ENCODE measurements at places on chromosomes 5 and 9.

DNA sequence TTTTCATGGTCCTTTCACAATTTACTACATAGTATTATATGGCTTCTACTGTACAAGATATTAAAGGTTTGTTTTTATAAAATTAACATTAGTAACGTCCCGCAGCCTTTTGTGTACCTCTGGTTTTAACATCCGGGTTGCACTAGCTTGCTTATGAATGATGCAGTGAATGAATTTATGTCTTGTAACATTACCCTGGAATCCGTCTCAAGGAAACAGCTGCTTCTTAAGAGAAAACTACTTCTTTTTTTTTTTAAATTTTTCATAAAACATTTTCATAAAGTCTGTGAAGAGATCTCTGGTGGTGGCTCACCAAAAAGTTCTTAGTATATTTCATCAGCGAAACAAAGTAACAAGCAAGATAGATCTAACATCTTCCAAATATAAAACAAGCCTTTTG is 23.6 kb downstream of the MARCHF3 start:
- DNase-seq: no peak

GRCh38 chr5:147303976-147304375 is 69.2 kb downstream of the STK32A start:
- peak; percentile 30 for DNase-seq

GRCh38 chr5:104344809-104345208 is 782.2 kb upstream of the NUDT12 start:
- DNase-seq: no peak

GRCh38 chr5:172913117-172913850 is 45.9 kb upstream of the RPL26L1 start:
- DNase-seq: no peak

- no peak for DNase-seq
These were observed 82.0 kb downstream of the SLC1A1 start for GRCh38 chr9:4572184-4572826.

GRCh38 chr9:100856238-100856637 is 172.3 kb upstream of the PLPPR1 start:
- no peak for DNase-seq

DNA sequence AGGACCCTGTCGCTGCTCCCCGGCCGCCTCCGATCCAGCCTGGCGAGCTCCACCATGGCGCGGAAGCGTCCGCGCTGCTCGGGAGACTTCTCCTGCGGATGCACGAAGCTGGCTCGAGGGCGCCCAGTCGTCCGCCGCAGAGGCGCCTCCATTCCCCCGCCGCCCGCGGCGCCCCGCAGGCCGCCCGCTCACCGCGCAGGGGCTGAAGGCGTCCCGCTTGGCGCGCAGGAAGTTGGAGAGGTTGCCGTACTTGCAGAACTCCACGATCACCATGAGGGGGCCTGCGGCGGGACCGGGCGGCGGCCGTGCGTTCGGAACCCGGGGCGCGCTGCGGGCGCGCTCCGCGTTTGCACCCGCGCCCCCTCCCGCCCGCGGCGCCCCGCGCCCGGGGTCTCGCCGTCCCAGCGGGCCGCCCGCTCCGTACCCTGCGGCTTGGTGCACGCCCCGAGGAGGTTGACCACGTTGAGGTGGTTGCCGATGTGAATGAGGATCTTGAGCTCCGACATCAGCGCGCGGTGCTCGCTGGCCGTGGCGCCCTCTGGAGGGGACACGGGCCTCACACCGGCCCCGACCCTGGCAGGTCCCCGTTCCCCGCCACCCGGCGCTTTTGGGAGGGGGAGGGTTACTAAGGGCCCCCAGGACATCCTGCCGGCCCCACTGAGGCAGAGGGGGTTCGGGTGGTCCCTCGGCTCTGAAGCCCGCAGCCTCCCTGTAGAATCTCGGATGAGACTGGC is 27.7 kb upstream of the SCGB3A1 start:
- DNase-seq: no peak

DNA sequence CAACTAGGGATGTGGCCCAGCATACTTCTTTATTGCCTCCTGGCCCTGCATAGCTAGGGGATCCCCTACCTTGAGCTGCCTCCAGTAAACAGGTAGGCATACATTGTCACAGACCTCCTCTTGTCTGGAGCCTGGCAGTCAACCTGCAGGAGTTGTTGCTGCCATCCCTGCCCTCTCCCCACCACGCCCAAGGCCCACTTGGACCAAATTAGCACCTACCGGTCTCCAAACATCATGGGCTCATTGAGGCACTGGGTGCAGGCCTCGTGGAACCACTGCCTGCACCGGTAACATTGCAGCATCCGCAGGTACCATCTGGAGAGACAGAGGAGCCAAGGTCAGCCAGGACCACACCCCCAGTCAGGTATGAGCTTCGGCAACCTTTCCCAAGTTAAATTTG is 10.3 kb downstream of the PHF19 start:
- no peak for DNase-seq

DNA sequence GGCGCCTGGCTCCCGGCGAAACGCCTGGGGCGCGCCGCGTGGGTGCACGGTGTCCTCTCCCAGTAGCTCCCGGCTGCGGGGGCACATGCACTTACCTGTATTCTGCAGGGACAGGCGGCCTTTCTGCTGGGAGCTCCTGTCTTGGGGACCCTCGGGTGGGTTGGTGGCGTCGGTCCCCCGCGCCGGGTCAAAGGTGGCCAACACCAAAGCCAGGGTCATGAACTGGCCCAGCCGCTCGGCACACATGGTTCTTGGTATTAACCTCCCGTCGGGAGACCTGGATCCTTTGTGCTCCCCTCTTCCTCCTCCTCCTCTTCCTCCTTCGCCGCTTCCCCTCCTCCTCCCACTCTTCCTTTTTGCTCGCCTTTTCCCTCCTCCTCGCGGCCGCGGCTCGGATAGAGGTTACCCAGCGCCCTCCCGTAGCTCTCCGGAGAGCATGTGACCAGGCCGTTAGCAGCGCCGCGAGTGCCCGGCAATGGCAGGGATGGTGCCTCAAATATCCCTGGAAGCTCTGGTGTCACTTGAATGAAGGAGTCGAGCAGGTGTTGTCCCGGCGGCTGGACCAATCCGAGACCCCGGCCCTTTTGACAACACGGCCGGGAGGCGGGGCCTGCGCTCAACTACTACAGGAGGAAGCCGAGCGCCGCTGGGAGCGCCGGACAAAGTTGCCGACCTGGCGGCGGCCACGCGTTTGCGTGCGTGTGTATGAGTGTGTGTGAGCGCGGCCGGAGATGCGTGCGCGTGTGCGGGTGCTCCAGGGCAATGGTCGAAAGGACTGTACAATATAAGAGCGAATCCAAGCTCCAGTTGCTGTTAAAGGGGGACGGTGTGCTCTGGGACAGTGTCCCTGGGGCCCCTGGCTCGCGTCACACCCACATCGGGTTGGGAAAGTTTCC is at the start of gene STC2:
Gene STC2, minus strand, starts transcription at position 467 of the 896 bp plus-strand sequence. Its CDS starts 221 bp downstream, at position 246.
- peak; percentile 90 for DNase-seq

GRCh38 chr9:128136816-128137793 is 9.6 kb upstream of the PTGES2 start:
- peak; percentile 26 for DNase-seq

DNA sequence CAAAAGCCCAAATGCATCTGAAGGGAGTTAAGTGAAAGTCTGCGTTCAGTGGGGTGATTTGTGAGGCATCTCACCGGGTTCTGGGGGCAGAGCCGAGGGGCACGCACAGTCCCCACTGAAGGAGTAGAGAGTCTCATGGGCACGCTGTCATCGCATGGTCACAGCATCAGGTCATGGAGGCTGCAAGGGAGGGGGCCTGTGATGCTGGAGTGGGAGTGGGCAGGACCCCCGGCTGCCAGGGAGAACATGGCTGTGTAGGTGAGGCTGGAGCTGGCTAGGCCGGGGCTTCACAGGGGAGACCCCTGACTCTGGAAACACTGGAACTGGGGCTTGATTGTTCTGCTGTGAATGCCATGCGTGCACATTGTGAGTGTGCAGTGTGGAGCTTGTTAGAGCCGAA is 360.5 kb downstream of the IRX2 start:
- DNase-seq: no peak

GRCh38 chr5:36944607-36945225 is 68.1 kb downstream of the NIPBL start:
- peak; percentile 64 for DNase-seq

GRCh38 chr9:113578882-113579282 is 115.4 kb downstream of the RGS3 start:
- peak; percentile 33 for DNase-seq

GRCh38 chr5:124599028-124599973 is 147.1 kb downstream of the ZNF608 start:
- peak; percentile 41 for DNase-seq

- no peak for DNase-seq
These were observed 304.1 kb downstream of the SH3GL2 start for GRCh38 chr9:17882688-17883594.

- no peak for DNase-seq
These were observed 6.2 kb downstream of the FBXL7 start for GRCh38 chr5:15506146-15506545.

GRCh38 chr5:108876451-108876850 is 128.8 kb downstream of the FER start:
- no peak for DNase-seq

DNA sequence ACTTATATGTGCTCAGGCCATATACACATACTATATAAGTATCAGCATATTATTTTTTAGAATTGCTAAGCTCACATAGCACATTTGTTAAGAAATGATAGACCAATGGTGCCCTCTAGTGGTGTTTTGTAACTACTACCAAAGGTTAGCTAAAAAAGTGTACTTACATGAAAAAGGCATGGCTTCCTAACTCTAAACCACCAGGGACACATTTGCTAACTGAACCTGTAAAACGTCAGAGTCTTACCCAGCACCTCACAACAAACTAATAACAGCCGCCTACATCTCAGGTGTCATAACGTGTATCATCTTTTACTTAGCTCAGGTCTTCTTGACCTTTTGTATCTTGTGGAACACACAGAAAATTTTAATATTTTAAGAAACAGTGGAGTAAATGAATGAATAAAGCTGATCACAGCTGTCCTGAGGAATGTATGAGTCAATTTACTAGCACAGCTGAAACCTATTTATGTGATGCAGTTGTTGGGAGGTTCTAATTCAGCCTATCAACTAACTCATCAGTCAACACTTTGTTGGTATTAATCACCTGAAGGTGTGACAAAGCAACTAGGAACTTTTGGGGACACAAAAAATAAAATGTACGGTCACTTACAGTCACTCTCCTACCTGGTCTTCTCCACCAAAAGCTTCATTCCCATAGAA is 72.9 kb downstream of the BAAT start:
- peak; percentile 82 for DNase-seq

DNA sequence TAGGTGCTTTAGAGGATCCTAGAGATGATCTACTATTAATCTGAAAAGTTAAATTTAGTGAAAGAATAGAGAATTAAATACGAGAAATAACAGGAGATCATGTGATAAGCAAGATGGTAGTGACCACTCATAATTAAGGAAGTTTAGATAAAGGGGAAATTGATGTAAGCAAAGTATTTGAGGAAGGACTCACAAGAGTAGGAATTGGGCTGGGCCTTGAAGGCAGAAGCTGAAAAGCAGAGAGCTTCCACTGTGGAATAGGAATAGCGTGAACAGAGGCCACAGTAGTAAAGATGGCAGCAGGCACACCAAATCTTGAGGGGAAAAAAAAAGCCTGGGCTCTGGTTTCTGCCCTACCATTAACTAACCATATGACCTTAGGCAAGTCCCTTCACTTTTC is 38.0 kb downstream of the KIF24 start:
- DNase-seq: no peak

GRCh38 chr5:159184858-159185381 is 24.4 kb downstream of the RNF145 start:
- no peak for DNase-seq

DNA sequence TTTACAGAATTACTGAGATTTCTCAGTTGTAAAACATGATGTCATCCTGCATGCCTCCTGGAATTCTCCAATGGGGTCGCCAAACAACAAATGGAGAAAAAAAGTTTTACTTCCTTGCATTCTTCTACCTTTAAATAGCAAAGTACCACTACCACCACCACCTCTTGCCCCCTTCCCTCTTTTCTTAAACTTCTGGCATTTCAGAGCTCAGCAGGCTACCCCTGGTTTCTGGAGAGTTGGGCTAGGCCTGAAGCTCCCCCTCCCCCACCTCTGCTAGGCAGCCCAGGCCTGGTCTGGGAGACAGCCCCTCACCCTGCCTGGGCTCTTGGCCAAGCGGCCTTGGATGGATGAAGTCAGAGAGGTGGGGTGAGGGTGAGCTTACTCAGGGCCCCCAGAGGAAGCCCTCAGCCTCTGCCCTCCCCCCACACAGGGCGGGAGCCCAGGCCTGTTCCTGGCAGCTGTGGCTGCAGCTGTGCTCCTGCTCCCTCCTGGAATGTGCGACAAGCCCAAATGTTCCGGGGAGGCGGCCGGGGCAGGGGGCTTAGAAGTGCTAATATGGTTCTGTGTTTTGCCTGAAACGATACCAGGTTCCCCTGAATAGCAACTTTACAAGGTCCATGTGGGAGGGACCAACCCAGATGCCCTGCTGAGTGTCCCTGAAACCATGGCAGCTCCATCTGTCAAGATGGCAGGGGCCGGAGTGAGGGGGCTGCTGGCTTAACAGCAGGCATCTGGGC is 6.0 kb upstream of the CCIN start:
- no peak for DNase-seq

GRCh38 chr9:20227166-20227874 is 395.0 kb downstream of the MLLT3 start:
- DNase-seq: no peak

DNA sequence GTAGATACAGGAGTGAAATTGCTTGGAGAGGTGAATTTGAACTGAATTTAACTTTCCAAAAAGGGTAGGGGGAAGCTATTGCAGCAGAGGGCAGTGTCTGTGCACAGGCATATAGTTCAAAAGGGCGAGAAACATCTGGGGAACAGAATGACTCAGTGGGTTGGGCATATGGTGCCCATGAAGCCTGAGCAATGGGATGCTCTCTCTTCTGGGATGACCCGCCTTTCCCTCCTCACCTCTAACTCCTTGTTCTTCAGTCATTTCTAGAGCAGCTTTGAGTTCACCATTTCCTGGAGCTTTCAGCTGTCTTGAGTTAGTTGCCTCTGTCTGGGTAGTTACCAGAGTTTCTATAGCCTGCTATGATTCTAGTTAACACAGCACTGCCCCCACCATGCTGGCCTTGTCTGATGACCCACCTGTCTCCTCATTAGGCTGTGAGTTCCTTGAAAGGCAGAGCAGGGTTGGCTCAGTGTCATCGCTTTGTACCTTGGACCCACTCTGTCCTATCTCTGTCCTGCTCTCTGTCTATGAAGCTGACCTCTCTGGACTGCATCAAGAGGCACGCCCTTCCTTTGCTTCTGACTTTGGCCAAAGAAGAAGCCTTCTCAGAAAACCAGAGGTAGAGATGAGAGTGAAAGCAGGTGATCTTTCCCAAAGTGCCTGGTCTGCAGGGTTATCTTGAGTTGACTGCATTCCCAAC is 299.6 kb upstream of the KLF4 start:
- no peak for DNase-seq

GRCh38 chr5:14306329-14306815 is 163.2 kb downstream of the TRIO start:
- no peak for DNase-seq

GRCh38 chr9:91119142-91119541 is 242.6 kb downstream of the AUH start:
- no peak for DNase-seq

DNA sequence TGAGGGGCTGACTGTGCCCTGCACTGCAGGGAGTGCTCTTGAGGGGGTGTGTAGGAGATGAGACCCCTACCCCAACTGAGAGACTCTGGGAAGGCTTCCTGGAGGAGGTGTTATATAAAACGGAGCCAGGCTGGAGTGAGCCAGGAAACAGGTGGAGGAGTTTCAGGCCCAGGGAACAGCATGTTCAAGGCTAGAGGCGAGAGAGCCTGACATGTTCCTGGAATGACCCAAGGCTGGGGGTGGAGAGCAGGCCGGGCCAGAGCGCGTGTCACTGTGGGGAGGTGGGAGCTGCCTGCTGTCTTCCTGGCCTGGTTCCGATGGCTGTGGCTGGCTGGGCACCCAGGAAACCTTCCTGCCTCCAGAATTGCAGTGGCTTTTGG is 48.7 kb downstream of the RXRA start:
- no peak for DNase-seq

GRCh38 chr9:91376239-91376638 is 14.5 kb upstream of the AUH start:
- no peak for DNase-seq

Measured in LoVo (cell line).